ENCODE measurements at places on chromosomes 5 and 9.
A peak's percentile ranks its signal among the peaks of the same experiment; 100 is the strongest.

DNA sequence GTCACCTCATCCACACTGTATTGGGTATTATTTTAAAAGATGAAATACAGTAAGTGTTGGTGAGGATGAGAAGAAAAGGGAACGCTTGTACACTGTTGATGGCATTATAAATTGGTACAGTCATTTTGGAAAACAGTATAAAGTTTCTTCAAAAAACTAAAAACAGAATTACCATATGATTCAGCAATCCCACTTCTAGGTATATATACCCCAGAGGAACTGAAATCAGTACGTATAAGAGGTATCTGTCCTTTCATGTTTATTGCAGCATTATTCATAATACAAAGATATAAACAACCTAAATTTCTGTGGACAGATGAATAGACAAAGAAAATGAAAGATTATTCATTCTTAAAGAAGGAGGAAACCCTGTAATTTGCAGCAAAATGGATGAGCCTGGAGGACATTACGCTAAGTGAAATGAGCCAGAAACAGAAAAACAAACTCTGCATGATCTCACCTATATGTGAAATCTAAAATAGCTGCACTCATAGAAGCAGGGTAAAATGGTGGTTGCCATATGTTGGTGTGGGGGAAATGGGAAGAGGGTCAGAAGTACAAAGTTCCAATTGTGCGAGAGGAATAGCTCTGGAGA is 191.6 kb downstream of the TRIM36 start:
- no peak for DNase-seq

GRCh38 chr5:33067291-33067690 is 356.2 kb downstream of the NPR3 start:
- no peak for DNase-seq

GRCh38 chr5:170562875-170563228 is 59.0 kb downstream of the KCNIP1 start:
- no peak for DNase-seq

DNA sequence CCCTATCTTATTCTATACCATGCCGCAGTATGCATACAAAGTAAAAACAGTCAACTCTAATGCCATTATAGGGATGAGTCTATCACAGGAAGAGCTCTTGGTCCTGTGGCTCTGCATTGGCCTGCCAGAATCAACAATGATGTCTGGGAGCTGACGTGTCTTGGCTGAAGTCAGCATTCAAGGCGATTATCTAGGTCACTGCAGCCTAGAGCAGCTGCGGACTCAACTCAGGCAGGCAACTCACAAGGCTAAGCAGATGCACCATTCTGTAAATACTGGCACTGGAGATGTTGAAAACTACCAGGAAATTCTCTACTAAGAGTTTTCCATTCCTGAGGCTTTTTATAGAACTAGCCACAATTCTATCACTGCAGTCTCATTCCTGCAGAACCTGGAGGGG is 13.3 kb downstream of the SPATA9 start:
- DNase-seq, result no peak

- DNase-seq, result peak; percentile 21
These were observed 30.3 kb upstream of the GRXCR2 start for GRCh38 chr5:145903113-145903512.

DNA sequence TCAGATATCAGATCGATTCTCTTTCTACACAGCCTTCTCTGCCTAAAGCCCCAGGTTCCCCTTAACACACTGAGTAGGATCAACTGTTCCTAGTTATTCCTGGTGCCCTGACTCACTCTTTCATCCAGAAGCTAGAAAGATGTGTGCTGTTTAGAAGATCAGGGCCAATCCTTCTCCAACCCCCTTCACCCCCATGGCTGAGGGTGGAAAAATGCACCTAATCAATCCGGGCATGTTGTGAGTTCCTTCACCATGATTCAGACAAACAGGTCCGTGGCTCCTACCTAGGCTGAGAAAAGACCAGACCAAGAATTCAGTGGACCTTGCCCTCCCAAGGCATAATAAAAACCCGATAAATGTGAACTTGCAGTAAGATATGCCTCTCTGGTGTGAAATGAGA is 85.4 kb upstream of the EQTN start:
- no peak for DNase-seq

- no peak for DNase-seq
These were observed 86.1 kb upstream of the PTPN3 start for GRCh38 chr9:109584205-109584604.

- no peak for DNase-seq
These were observed 16.3 kb downstream of the PTPN3 start for GRCh38 chr9:109481856-109482255.

DNA sequence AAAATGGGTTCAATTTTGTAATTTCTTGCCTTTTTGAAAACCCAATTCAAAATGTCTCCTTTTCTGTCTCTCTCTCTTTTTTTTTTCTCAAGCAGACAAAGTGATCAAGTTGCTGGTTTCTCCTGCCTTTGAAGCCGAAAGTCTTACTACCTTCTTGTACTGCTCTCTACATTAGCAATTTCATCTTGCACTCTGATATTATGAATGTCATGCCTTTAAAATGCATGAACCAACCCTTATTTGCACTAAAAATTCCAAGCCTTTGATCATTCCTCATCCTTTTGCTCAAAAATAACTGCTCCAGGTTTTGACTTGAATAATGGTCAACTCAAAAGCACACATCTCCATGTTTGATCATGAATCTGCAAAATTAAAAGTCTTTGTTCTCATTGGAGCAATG is 125.2 kb downstream of the CETN3 start:
- DNase-seq, result no peak

DNA sequence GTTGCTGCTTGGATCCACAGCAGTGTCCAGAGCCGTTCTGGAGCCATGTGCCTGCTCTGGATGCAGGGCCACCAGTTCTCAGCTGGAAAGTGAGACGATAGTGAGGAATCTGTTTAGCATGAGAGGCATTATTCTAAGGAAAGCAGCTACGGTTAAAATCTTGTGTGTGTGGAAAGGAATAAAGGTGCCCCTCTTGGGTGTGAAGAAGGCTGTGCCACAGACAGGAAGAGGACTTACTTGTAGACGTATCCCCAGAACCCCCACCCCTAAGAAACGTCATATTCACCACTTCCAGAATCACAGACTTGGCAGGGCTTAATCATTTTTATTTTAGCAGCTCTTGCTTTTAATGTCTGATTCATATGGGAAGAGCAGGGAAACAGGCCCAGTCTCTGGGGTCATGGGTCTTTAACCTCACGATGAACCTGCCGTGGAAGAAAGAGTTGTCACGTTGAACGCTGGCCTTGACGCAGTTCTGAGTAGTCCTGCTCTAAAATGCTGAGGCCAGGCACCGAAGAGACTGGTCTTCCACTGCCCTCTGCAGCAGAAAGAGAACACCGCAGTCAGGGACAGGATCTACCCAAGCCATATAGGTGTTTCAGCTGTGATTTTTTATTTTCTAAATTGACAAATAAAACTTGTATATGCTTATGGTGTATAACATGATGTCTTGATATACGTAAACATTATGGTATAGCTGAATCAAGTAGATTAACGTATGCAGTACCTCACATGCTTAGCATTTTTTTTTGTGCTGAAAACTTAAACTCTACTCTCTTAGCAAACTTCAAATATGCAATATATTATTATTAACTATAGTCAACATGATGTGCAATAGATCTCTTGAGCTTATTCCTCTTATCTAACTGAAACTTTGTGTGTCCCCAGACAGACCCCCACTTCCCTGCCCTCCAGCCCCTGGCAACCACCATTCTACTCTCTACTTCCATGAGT is 38.8 kb downstream of the CARTPT start:
- peak; percentile 61 for DNase-seq

DNA sequence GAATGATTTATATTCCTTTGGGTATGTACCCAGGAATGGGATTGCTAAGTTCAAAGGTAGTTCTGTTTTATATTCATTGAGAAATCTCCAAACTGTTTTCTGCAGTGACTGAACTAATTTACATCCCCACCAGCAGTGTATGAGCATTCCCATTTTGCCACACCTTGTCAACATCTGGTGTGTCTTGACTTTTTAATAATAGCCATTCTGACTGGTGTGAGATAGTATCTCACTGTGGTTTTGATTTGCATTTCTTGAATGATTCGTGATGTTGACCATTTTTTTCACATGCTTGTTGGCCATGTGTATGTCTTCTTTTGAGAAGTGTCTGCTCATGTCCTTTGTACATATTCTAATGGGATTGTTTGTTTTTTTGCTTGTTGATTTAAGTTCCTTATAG is 421.5 kb downstream of the KIAA0825 start:
- no peak for DNase-seq

- no peak for DNase-seq
These were observed 18.4 kb upstream of the CDKN2AIPNL start for GRCh38 chr5:134430001-134430569.

DNA sequence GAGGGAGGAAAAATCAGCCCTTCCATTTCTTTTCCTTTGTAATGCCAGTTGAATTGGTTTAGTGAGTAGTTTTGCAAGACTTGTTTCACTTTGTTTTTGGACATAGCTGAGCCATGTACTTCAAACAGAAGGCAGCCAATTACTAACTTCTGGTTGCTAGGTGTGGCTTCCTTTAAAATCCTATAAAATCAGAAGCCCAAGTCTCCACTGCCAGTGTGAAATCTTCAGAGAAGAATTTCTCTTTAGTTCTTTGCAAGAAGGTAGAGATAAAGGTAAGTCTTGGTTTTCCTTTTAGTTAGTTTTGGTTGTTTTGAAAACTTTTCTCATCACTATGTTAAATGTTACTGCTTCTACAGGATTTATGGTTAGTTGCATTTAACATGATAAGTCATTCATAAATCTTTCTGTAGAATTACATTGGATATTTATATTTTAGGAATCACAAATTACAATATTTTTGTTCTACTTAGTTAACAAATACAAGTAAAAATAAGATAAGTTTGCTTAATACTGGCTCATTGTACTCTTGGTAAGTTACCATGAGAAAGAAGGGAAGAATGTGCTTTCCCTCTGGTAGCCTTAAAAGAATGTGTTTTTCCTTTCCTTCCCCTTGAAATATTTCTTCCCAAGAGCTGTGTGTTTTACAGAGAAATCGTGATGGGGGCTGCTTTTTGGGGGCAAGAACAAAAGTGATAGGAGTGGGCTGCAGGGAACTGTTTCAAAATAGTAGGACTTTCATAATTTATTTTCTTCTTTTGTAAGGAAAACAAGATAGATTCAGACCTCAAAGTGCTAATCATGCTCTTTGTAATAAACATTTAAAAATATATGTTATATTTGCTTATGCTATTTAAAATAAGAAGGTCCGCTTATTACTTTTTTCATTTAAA is at the start of gene ANXA1:
Gene ANXA1 (plus strand): TSS at position 213 of the 890 bp plus-strand sequence. CDS start 6,671 bp downstream, outside the sequence.
- DNase-seq, result peak; percentile 89

- DNase-seq, result no peak
These were observed 26.9 kb downstream of the ZNF484 start for GRCh38 chr9:92850898-92851297.

- peak; percentile 54 for DNase-seq
These were observed 32.0 kb upstream of the SPTLC1 start for GRCh38 chr9:92147030-92147851.

DNA sequence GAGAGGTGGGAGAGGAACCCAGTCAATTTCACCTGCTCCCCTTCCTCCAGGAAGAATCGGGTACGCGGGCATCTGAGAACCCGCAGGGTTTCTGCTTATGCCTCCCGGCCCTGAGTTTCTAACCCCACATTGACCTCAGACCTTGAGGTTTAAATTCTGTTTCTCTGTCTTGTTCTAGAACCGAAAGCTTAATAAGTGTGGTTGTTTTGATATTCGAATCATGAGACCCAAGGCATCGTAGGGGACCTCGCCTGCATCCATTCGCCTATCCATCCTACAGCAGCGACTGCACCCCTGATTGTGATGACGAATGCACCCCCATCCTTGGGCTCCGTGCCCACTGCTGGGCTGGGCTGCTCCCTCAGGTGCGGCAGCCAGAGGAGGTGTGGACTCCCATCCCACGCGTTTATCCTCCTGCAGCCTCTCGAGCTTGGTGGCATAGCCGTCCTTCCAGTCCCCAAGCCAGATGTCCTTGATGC is 80.8 kb upstream of the IER5L start:
- DNase-seq, result no peak

GRCh38 chr5:112931473-112931872 is 9.4 kb upstream of the REEP5 start:
- no peak for DNase-seq

DNA sequence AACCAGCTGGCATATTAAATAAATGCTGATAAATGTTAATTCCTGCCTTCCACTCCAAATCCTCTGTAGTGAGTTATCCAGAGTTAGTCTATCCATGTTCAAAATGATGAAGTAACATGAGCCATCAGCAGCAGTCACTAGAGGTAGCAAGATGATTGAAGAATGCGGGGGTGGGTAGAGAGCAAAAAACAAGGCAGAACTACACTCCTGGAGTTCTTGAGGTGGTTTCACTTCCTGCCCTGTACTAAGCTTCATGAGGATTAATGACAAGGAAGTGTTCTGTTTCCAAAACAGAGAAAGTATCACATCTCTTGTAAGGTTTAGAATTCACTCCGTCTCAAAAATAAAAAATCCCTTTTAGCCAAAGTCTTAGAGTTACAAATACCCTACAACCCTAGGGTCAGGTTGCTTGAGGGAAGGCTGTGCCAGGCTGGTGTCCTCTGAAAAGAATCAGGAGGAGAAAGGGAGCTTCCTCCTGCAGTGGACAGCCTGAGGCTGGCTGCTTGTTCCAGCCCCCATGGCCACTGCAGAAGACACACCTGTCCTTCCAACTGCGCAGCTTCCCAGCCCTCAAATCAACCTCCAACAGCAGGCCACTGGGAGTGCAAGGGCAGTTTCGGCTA is 180.2 kb downstream of the DENND1A start:
- no peak for DNase-seq

- DNase-seq, result no peak
These were observed 142.2 kb upstream of the KLF4 start for GRCh38 chr9:107631788-107632187.

DNA sequence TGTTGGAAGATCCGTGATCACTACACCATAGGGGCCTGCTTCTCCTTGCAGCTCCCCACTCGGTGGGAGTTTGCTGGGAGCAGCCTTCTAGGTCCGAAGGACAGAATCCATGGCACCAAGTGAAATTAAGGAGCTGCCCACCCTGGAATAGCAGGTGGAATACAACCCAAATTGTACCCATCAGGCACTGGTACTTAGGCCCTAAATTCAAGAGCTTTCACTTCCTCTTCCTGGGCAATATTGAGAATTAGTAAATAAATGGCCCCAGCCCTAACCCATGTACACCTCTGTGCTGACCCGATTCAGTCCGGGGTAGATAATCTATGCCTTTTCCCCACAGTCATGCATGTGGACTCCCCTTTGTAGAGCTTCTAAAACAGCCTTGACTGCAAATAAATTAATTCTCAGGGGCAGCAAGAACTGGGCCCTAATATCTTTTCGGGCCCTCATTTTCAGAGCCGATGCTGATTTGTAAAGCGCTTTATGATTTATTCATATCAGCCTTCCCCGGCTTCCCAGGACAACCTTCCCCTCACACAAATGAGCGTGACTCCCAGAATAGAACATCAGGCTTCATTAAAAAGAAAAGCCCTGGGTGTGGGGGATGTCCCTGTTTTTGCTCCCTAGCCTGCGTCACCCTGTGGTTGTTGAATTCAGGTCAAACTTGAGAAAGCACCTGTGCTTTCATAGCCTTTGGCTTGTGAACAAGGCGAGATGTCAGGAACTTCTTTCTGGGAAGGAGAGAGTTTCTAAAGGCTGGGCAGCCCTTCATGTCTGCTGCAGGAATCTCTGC is 126.1 kb upstream of the TBC1D2 start:
- DNase-seq, result no peak

Data from HCT116 (cell line).